ENCODE measurements at places on chromosomes 3 and 15.

- DNase-seq = no peak
These were observed 169.1 kb upstream of the TSPAN3 start for GRCh38 chr15:77239882-77240608.

DNA sequence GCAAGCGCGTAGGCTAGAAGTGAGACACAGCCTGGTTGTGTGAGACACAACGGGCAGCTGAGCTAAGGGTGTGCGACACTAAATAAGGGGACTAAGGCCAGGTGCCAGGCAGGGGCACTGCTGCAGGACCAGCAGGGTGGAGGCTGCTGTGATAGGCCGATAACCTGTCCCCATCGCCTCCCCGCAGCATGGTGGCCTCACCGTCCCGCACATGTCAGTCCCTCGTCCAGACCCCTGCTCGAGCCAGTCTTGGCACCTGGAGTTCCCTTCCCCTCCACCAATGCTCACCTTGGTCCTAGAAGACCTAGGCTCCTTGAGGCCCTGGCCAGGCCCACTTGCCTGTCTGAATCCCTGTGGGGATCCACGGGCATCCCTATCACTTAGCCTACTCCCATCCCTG lies 96.1 kb downstream of the HMG20A start:
- DNase-seq = no peak

- no peak for DNase-seq
These were observed 681.6 kb upstream of the ARPP21 start for GRCh38 chr3:34957677-34958076.

DNA sequence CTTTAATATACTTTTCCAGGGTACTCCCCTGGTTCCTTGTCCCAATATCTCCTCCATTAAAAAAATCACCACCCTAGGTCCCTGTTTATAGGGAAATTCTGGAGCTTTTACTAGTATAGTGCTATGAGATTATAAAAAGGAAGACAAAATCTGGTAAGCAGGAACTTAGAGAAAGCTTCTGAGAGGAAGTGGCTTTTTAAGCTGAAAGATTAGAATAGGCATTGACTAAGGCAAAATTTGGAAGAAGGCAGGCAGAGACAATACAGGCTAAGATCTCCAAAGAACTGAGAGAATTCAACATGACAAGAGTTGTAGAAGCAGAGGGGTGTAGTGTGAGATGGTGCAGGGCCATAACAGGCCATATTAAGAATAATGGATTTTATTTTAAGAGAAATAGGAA lies 25.8 kb downstream of the SGO1 start:
- DNase-seq = no peak

GRCh38 chr3:83224101-83224868 lies 1462.8 kb upstream of the GBE1 start:
- DNase-seq = no peak

- no peak for DNase-seq
These were observed 985 bp downstream of the TEX9 start for GRCh38 chr15:56366211-56366610.

- no peak for DNase-seq
These were observed 626.4 kb upstream of the GOLIM4 start for GRCh38 chr3:168722091-168722490.

DNA sequence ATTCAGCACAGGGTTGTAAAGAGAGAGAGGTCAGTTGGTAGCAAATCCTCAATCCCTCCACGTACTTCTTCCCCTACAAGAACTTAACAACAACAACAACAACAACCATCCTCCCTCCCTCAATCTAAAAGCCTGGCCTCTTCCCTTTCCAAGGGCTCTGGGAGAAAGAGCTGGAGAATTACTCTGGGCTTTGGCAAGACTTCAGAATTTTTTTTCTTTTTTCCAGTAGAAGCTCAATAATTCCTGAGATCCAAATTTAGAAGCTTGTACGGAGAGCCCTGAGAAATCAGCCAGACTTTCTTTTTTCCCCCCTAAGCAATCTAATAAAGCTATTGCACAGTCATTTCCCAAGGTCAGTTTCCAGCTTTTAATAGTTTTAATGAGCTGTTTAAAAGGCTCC lies 95.8 kb upstream of the CACNA2D3 start:
- DNase-seq = no peak

GRCh38 chr15:43920815-43921214 lies 94.0 kb downstream of the WDR76 start:
- DNase-seq = peak; percentile 44

DNA sequence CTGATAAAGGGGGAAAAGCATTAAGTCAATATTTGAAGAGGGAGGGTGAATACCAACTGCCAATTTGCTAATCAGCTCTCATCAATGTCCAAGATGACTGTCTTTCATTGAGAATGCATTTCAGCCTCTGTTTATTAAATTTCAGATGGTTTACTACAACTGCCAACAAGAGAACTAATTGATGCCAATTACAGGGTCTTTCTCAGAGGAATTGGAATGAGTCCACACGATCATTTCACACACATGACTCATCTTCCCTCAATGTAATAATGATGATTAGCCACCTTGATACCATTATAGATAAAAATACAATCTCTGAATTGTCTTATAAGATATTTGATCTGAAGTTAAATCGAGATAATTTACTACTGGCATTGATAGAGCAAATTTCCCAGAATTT lies 1274.4 kb downstream of the ROBO2 start:
- no peak for DNase-seq

DNA sequence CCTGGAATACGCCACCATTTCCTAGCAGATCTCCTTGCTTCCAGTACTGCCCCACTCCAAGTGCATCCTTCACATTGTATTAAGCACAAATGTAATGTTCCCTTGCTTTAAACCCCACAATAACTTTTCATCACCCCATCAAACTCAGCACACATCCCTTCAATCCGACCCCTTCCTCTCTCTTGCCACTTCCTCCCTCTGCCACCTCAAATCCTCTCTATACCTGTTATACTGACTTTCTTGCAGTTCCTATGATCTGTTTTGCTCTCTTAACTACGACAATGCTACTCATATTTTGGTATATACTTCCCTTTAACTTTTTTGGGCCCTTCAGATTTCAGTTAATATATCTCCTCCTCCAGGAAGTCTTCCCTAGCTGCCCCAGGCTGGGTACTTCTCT lies 14.1 kb downstream of the PARL start:
- no peak for DNase-seq

- peak; percentile 83 for DNase-seq
These were observed 1.1 kb upstream of the TRIM71 start for GRCh38 chr3:32816439-32817256.

- no peak for DNase-seq
These were observed 78.9 kb upstream of the TTC14 start for GRCh38 chr3:180523040-180523439.

DNA sequence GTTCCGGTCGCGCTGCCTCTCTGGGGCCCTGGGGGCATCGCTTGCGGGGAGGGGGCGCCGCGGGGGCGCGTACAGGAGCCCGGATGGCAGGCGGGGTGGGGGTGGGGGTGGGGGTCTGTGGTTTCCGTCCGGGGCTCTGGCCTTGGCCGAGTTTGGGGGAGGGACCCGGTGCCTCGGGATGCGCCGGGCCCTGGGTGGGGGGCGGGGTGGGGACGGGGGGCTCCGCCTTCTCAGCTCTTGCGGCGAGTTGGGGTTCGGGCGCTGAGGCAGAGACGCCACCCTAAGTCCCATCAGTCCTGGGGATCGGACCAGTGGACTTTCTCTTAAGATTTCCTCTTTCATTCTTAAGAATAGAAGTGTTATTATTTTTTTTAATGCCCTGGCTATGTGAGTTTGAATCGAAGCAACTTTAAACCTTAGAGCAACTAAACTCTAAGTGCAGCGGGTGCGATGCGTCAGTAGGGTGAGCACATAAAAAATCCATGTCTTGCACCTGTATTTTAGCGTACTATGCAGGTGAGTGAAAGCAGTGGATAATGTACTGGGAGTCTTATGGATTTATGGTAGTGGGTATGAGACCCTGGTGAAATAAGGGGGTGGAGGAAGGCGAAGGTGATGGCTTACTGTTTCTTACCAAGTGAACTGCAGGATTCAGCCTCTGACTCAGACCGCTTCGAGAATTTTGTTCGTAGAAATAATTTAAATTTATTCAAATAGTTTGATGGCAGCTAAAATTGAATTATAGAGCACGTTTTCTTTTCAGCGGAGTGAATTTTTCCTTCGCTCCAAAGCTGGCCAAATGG lies 762 bp downstream of the CTNNB1 start:
- no peak for DNase-seq

DNA sequence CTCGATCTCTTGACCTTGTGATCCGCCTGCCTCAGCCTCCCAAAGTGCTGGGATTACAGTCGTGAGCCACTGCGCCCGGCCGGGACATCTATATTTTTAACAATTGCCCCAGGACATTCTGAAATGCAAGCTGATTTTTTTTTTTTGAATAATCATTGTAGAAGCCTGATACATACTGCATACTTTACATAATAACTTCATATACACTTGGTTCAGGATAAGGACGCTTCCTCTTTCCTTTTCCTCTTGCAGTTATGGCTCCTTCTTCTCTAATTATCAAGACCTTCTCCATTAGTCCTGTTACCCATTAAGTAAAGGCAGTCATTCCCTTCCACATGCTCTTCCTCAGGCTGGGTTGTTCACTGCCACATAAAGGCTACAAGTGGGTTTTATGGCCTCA lies 58.3 kb downstream of the SLCO3A1 start:
- no peak for DNase-seq

DNA sequence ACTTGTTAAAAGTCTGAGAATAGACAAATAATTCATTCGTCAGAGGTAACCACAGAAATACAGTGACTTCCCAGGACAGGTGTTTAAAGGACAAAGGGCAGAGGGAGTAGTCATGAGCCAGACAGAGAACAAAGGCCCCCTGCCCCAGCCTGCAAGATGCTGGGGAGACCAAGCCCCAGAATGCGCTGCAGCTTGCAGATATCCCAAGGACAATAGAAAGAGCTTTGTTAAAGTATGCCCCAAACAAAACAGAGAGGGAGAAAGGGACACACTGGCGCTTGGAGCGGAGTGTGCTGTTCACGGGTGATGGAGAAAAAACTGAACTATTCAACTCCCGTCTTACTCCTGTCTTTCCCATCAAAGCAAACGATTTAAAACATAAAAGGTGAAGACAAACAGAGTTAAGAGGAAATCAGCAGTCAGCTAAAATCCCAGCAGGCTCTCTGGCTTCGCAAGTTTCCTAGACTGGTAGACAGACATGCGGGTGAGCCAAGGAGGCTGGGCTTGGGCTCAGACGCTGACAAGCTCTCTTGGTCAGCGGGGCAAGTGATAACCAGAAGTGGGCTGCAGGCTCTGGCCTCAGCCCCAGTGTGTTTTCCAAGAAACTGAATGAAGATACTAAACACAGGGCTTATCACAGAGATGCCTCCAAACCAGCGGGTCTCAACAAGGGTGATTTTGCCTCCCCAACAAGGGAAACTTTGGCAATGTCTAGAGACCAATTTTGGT lies 130.1 kb downstream of the UACA start:
- no peak for DNase-seq

DNA sequence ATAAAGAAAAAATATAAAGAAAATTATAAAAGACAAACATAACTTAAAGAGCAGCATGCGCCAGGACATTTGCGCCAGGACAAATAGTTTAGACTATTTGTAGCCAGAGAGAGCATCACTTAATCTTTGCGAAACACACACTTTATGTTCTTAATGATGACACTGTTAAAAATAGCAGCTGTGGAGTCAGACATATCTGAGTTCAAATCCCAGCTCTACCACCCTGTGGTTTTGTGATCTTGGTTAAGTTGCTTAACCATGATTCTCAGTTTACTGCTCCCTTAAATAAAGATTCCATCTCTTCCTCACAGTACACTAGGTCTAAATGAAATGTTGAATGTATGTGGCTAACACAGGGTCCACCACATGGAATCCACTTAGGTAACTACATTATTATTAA lies 31.4 kb downstream of the KCNMB2 start:
- no peak for DNase-seq

GRCh38 chr3:194030372-194030771 lies 105.6 kb upstream of the HES1 start:
- no peak for DNase-seq

DNA sequence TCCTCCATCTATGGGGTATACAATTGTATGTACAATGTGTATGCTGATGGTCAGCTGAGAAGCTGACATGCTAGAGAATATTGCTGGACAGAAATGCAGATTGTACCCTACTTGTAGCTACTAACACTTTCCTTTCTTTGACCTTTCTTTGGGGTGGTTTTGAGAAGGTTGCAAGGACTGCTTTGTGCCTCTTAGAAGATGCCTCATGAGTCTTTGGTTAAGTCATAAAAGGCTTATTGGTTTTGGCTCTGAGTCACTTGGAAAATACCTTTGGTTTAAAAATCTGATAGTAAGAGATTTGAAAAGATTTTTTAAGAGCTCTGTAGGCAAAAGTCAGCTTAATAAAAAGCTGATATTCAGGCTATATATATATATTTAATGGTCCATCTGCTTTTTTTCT lies 71.5 kb downstream of the ZMAT3 start:
- no peak for DNase-seq

DNA sequence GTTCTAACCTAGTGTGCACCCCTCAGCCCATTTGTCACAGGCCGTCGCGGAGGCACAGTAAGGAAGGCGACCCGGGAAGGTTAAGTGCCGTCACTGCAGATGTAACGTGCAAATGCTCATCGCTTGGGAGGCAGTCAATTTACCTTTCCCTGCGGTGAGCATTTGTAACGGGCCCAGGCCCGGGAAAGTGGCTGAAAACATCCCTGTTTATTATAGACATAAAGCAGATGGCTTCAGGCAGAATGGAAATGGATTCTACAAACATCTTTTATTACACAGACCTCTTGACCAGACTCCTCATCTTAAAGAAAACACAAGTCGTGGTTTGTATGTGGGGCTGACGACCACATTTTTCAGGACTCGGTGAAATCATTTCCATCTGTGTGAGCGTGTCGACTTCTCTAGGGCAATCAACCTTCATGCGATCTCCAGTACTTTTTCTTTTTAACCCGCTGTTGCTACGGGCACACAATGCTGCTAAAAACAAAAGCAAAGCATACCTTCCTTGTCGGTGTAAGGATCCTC lies 43.6 kb downstream of the NMNAT3 start:
- DNase-seq = no peak

DNA sequence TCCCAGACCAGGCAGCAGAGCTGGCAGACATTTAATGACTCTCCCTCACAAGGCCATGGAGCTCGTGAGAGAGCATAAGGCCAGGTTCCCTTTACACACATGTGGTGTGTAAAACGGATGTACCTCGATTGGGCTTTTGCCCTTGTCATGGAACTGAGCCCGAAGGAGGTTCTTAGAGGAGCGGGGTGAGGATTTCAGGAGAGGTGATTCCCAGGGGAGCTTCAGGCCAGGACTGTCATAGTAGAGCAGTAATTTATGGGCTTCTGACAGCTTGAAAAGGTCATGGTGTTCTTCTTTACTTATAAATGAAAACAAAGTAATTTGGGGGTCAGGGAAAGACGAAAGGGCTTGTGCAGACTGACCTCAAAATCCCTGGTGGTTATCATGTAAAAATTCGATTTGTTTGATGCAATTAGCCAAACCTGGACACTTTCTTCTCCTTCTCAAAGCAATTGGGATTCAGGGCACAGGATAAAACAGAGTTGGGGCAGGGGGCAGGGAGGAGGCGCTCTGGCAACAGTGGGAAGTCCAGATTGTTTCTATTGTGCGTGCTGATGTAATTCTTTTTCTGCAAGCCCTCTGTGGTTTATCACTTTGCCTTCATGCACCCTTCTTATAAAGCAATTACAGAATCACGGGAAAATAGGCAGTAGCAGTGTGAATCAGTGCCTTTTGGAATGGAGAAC lies 51.0 kb downstream of the CACNA1D start:
- DNase-seq = no peak
